Kidney capillary endothelial cell (primary cell): ENCODE measurements at places on chromosomes 1 and 21.

GRCh38 chr1:173682184-173682583, 12.5 kb upstream of the ANKRD45 start:
- no peak for DNase-seq

GRCh38 chr1:185463011-185463410, 146.0 kb upstream of the IVNS1ABP start:
- DNase-seq: no peak

DNA sequence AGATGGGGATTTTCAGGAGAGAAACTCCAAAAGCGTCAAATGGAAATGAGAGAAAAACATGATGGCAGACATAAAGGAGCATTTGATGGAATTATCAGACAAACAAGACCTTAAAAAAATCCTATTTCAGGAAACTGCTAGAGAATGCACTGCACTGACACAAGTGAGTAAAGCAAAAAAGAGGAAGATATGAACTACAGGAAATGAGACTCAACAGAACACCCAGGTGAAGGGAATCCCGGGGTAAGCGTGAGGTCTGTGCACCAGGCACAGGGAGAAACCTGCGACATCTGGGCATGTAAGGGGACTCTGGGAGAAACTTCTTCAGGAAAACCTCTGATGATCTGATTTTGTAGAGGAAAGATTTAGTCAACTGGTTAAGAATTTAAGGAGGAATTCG, 2.8 kb downstream of the TARBP1 start:
- DNase-seq: no peak

GRCh38 chr1:171683870-171684269, 31.4 kb upstream of the MYOC start:
- DNase-seq: no peak

- no peak for DNase-seq
Measured at GRCh38 chr1:243549791-243550190, 293.9 kb downstream of the SDCCAG8 start.

GRCh38 chr1:25062621-25063255, 132.7 kb upstream of the RUNX3 start:
- DNase-seq: no peak

GRCh38 chr1:2274231-2274928, 46.3 kb downstream of the SKI start:
- DNase-seq: no peak
